GM04503 (cell line): ENCODE measurements at places on chromosomes 6 and 20.

- no peak for DNase-seq
These were observed 475.7 kb downstream of the CD83 start for GRCh38 chr6:14593286-14593685.

DNA sequence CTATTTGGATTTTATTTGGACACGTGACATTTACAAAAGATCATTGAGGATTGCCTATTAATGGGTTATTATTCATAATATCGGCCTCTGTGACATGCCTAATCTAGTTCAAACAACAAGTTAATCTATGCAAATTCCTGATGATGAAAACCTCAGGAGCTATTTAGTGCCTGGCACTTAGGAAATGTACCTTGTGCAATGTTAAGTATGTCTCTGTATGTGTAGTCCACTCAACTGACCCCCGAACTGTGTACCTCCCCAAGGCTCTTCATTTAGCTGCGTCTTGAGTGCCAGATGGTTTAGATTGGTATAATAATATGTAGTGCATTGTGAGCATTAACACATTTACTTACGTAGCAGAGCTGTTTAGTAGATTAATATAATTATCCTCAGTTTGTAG is 6.9 kb downstream of the LAMA2 start:
- no peak for DNase-seq

- DNase-seq: no peak
These were observed 11.3 kb upstream of the MAP3K5 start for GRCh38 chr6:136803608-136804007.

DNA sequence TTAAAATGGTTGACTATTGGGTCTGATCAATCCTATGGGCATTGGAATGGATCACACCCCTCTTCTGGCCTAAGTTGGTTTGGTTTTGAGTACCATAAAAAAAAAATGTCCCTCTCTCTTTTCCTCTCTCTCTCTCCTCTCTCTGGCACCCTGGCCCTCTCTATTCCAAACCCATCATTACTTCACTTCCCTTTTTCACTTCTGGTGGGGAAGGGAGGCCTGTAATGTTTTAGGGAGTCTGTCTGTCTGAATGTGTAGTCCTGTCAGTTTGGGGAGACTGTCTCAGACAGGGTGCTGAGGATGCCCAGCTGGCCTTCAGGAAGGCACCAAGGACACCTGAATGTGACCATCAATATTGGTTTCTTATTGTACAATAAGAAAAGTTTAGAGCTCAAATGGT is 165.8 kb downstream of the CD24 start:
- no peak for DNase-seq

DNA sequence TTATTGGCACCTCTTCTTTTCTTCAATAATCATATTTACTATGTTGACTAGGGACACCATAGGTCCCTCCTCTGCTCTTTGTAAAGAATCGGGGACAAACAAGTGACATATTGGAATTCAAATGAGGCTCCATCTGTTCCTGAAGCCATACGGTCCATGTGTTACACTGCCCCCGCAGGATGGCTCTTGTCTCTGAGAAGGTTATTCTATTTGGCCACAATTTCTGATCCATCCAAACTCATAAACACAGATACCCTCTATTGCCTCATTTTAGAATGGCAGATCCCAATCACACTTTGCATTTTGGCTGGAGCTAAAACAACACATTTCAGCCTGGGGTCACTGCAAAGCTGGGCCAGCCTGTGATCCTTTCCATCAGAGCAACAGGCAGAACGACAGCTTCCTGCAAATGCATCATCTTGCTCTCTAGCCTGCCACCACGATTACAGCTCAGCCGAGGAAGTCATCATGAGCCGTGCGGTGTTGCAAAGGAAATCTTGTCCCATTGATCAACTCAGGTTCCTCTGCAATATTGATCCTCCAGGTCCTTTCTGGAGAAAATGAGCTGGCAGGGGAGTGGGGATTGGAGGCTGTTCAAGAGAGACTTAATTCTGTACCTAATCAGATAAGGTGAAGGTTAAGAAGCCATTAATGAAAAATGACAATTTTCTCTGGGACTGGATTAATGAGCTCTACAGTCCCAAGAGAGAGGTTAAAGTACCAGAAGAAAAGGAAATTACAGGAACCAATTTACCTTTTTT is 73.1 kb downstream of the AGPAT4 start:
- no peak for DNase-seq
